ENCODE measurements at places on chromosomes 3 and 15.

GRCh38 chr15:70036585-70037291 lies 61.0 kb downstream of the TLE3 start:
- no peak for DNase-seq

- DNase-seq = no peak
Measured at GRCh38 chr3:108546247-108546646, 35.9 kb upstream of the MYH15 start.

DNA sequence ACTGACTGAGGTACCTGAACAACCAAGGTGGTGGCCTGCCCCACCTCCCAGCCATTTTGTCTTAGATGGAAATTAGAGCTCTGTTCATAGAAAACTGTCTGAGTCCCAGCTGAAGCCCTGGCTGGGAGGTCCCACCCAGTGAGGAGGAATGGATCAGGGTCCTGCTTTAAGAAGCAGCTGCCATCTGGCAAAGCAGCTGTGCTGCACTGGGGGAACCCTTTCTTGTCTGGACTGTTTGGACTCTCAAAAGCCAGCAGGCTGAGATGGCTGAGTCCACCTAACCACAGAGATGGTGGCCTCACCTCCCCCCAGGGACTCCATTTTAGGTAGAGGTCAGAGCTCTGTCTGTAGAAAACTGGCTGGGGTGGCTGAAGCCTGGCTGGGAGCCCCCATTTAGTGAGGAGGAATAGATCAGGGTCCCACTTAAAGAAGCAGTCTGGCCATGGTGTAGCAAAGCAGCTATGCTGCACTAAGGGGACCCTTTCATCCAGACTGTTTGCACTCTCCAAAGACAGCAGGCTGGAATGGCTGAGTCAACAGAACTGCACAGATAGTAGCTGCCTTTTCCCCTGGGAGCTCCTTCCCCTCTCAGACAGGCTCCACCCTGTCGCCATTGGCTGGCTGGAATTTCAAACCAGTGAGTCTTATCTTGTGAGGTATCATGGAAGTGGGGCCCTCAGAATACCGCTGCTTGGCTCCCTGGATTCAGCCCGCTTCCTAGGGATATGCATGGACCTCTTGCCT lies 116.9 kb downstream of the EPHA6 start:
- DNase-seq = no peak

GRCh38 chr3:197151580-197151979 lies 122.0 kb upstream of the MELTF start:
- DNase-seq = no peak

GRCh38 chr15:26872206-26872605 lies 5.3 kb downstream of the GABRA5 start:
- no peak for DNase-seq

- no peak for DNase-seq
Measured at GRCh38 chr3:122925756-122926155, 101.8 kb downstream of the SEMA5B start.

GRCh38 chr15:52179278-52180195 lies 11.7 kb downstream of the GNB5 start:
- peak; percentile 57 for DNase-seq

DNA sequence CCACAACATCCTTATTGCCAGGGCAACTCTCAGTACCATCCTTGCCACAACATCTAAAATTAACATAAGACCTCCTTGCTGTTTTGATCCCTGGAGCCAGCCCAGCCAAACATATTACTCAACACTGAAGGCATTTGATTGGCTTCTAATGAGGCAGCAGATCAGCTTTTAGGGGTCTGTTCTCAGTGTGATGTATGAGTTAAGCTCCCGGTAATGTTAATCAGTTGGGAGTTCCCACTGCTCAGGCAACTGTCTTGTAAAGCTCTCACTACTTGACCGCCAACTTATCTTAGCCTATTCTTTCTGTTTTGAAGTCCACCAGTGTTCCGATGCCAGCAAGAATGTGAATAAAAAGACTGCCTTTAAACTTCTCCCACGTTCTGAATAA lies 158.9 kb downstream of the FOXB1 start:
- no peak for DNase-seq
